ENCODE measurements at places on chromosomes 12 and 14.

- no peak for DNase-seq
Observed at GRCh38 chr14:31080484-31080883, 54.3 kb upstream of the STRN3 start.

- peak; percentile 35 for DNase-seq
Observed at GRCh38 chr12:57175428-57176138, 28.2 kb upstream of the LRP1-AS start.

- no peak for DNase-seq
Observed at GRCh38 chr12:27964123-27964522, 8.4 kb downstream of the PTHLH start.

DNA sequence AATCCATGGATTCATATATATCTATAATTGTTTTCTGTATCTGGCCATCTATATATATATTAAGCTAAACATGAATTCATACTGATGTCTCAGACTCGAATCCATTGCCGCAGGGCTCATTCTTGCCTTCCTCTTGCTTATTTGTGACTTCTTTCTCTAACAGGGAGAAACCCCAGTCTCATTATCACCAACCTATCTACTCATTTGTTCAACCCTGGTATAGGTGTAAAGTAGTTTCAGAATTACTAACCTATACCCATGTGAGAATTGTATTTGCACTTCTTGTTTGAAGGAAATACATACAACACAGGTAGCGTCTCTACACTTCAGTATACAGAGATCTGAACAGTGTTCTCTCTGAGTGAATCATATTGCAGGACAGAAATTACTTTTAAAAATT, 77.7 kb downstream of the PTPN11 start:
- DNase-seq: no peak

DNA sequence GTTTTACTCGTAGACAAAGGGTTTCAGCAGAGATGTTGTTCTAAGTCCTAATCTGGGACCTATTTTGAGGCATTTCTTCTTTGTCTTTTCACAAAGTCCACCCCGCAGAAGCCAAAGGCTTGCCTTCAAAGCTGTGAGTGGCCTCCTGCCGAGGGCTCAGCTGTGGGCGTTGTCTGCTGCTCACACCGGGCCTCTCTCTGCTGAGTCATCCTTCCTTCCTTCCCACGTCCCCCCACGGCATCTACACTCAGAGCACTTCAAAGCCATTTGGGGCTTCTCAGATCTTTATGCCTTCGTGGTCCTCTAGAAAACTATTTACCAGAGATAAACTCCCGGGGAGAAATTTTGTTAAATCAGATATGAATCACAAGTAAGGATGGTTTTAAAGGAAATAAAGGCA, 115.9 kb upstream of the TMPO start:
- peak; percentile 5 for DNase-seq

DNA sequence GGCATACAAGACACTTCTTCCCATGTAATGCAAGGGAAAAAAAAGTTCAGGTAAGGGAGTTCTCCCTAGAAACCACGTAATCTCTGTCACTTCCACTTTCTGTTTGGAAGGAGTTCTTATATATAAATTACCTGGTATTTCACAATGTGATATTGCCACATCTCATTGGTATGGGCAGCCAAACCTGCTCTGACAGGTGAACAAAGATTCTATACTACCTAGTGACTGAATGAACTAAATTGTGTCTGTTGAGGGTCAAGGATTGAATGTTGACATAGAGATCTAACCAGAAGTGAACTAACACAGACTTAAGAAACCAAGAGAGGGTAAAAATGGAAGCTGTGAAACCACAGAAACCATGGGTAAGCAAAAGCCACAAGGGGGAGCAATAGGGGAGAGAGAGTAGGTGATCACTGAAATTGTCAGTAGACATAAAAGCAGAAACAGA, 161.3 kb downstream of the RPL10L start:
- no peak for DNase-seq

GRCh38 chr12:18343708-18344107, 82.4 kb downstream of the PIK3C2G start:
- DNase-seq: no peak

DNA sequence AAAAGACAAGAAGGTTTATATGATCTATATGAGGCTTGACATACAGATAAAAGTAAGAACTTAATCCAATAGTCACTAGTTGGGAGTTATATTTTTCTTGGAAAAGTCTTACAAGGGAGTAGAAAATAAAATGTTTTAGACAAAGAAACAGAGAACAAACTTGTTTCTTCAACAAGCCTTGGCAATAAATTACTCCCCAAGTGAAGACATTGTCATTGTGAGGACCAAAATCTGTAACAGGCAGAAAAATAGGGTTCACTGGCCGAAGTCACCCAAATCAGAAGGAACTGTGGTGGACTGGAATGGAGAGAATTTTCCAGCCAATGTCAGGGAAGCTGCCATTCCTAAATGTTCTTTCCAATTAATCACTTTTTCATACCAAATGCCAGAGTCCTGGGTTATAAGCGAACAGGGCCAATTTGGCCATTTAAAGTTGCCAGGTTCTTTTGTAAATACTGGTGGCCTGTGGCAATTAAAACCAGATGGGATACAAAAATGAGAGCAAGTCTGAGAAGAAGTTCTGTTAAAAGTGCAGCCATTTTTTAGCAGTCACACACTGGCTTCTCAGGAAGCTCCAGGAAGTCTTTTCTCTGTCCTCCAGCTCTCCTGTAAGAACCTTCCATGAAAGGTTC, 117.3 kb upstream of the OVCH1 start:
- DNase-seq: no peak

DNA sequence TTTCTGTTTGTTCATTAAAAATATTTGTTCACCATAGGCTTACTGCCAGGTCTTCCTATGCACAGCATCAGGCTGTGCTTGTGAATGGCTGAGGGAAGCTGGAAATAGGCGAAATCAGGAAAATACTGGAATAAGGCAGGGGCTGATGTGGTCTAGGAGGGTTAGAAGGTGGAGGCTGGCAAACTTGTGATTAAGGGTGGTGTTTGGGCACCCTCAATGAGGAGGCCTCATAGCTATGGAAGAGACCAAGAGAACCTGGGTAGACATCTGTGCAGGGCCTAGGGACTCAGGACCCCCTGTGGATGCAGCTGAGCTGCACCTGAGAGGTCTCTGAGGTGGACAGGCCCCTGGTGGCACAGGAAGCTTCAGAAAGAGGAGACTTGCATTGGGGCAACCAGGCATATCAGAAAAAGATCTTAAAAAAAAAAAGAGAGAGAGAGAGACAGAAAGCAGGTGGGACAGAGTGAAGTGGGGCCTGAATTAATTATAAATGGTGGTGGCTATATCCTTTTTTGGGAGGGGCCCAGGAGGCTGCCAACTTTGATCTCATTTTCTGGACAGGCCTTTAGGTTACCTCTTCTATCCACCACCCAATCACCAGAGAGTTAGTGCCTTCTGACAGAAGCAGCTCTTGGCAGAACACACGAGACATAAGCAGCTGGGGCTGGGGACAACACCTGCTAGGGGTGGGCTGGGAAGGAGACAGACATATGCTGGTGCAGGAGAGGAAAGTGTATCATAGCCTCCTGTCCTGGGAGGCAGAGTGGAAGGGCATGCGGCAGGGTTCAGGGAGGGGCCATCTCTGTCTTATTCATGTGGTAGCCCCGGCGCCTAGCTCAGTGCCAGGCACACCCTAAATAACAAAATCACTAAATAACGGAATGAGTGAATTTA, 46.7 kb upstream of the ATP23 start:
- DNase-seq: no peak

Data from amniotic stem cell (primary cell).